ENCODE measurements at places on chromosomes 3 and 15.

- DNase-seq: no peak
Observed at GRCh38 chr15:74780523-74781430, 1.1 kb upstream of the CSK start.

DNA sequence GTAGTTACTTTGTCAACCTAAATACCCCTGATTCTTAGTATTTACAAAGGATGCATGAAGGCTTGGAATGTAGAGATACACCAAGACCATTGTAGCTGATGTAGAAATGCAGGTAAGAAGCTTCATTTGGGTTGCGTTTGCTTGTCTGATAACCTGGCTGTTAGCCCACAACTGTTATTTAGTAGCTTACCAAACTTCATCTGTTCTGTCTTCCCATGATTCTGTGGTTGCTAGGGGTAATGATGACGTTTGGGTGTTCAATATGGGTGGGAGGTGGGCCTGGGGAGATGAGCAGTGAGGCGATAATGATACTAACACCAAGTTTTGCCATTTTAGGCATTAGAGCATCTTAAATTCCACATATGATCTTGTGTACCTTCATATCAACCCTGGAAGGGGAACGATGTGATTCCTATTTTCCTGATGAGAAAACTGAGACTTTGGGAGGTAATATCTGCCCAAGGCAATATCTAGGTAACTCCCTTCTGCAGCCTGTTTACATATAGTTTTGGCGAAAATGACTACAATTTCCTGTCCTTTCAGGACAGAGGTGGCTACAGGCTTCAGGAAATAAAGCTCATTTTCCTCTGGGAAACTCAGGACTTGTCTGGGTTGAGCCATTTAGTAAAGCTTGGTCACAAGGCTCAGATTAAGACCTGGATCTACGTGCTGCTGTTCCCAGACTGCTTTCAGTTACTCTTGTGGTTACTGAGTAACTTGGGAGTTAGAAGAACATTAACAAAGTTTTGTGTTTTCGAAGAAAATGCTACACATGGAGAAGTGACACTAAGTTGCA, 26.8 kb downstream of the FNDC3B start:
- DNase-seq: no peak

- DNase-seq: no peak
Observed at GRCh38 chr15:67735896-67736295, 89.4 kb upstream of the SKOR1 start.

DNA sequence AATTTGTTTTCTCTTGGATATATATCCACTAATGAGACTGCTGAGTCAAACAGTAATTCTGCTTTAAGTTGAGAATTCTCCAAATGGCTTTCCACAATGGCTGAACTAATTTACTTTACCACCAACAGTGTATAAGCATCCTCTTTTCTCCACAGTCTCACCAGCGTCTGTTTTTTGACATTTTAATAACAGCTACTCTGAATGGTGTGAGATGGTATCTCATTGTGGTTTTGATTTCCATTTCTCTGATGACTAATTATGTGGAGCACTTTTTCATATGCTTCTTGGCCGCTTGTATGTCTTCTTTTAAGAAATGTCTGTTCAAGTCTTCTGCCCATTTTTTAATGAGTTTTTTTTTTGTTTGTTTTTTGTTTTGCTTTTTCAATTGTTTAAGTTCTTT, 206.2 kb downstream of the CTNNB1 start:
- no peak for DNase-seq

GRCh38 chr3:14363379-14363778, 39.0 kb upstream of the SLC6A6 start:
- DNase-seq: no peak

- no peak for DNase-seq
Observed at GRCh38 chr3:14472471-14473351, 67.4 kb downstream of the GRIP2 start.

- DNase-seq: no peak
Observed at GRCh38 chr3:52167240-52167639, 13.0 kb upstream of the POC1A start.

- DNase-seq: no peak
Observed at GRCh38 chr3:141452045-141452444, 34.8 kb upstream of the RASA2 start.

DNA sequence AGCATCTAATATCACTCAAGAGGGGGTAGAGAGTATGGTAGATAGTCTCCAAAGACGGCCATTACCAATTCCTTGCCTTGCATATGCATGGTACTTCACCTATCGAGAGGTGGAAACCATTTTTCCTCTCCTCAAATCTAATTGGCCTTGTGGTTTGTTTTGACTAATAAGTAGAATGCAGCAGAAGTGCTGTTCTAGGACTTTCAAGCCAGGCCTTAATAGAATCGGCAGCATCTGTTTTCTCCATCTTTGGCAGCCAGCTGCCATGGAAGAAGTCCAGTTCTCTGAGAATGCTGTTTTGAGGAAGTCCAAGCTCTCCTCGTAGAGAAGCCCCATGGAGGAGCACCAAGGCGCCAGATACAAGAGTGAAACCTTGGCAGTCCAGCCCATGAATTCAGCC, 59.1 kb upstream of the RASGRP1 start:
- DNase-seq: no peak

DNA sequence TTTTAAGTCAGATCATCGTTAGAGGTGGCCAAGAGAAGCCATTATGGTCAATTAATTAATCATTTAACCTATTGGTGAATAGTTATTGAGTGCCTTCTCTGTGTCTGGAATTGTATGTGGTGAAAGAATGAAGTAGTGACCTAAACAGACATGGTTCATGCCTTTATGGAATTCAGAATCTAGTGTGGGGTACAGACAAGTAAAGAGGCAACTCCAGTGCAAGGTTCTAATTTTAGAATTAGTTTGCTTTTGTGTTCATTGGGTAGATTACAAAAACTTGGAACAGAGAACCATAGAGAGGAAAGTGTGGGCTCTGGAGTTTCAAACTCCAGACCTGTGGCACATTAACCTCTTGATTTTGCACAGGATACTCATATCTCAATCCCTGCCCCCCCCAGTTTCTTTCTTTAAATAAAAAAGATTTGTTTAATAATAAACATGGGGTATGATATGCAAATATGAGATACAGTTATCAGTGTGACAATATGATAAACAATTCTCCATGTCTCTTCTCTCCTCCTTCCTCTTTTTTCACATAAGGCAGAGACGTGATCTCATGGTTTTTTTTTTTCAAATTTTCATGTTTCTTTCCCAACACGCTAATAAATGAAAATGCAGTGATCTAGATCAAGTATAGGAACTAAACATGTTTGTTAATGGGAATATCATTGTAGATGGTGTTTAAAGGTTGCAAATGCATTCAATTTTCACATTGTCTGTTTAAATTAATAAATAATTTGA, 117.9 kb downstream of the MITF start:
- DNase-seq: no peak

GRCh38 chr15:40471105-40471807, 472 bp downstream of the CHST14 start:
- peak; percentile 20 for DNase-seq

- DNase-seq: no peak
Observed at GRCh38 chr3:172562871-172563865, 39.9 kb upstream of the TNFSF10 start.

DNA sequence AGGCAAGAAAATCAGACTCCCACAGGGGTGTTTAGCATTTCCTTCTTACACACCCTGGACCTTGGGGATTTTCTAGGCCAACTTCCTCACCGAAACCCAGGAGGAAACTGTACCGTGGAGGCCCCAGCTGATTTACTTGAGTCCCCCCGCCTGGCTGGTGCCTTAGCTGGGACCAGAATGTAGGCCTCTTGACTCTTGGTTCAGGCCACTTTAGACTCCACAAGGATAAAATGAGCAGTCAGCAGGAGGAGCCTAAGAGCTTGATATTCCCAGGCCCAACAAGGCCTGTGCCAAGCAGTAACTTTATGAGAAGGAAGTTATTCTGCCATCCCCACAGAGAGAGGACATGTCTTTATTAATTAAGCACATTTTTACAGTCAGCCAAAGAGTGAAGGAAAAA, 4.6 kb upstream of the APBA2 start:
- DNase-seq: no peak
